ENCODE measurements at places on chromosomes 1 and 21. TPM values are rescaled to one million over a fixed set of nuclear protein-coding genes. Genes with fewer than 3 reads are reported as not detected.

The KLHDC9 gene
- total RNA-seq = 3.8 TPM

- no peak for DNase-seq
Measured at GRCh38 chr1:3690282-3691065, 38.2 kb downstream of the TP73 start.

- DNase-seq = no peak
Measured at GRCh38 chr1:157830887-157831286, 10.7 kb downstream of the CD5L start.

DNA sequence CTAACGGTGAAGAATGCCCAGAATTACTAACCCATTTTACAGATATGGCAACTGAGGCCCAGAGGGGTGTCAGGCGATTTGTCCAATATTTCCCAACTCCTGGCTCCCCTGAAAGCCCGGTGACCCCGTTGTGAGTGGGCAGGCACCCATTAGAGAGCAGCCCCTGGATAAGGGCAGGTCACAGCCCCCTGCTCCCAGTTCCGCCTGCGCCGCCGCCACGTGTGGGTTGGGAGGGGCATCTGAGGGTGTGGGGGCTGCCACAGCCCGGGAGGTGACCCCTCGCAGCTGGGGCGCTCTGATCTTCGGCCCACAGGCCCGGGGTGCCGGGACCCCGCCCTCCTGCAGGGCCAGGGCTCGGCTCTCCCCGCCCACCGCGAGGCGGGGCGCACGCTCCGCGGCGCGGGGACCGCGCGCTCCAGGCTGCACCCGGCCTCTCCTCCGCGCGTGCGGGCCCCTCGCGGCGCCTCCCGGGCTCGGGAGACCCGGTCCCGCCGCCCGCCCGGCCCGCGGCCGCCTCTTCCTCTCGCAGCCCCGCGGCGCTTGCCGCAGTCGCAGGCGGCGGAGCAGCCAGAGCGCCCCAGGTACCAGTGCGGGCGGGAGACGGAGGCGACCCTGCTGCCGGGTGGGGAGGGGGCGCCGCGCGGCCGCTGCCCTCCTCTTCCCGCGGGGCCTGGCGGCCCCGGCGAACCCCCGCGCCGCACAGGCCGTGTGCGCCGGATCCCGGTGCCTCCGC is at the start of gene HTR6:
Gene HTR6, plus strand, starts transcription at position 423 of the 733 bp plus-strand sequence. CDS start 879 bp downstream, outside the sequence.
- no peak for DNase-seq

DNA sequence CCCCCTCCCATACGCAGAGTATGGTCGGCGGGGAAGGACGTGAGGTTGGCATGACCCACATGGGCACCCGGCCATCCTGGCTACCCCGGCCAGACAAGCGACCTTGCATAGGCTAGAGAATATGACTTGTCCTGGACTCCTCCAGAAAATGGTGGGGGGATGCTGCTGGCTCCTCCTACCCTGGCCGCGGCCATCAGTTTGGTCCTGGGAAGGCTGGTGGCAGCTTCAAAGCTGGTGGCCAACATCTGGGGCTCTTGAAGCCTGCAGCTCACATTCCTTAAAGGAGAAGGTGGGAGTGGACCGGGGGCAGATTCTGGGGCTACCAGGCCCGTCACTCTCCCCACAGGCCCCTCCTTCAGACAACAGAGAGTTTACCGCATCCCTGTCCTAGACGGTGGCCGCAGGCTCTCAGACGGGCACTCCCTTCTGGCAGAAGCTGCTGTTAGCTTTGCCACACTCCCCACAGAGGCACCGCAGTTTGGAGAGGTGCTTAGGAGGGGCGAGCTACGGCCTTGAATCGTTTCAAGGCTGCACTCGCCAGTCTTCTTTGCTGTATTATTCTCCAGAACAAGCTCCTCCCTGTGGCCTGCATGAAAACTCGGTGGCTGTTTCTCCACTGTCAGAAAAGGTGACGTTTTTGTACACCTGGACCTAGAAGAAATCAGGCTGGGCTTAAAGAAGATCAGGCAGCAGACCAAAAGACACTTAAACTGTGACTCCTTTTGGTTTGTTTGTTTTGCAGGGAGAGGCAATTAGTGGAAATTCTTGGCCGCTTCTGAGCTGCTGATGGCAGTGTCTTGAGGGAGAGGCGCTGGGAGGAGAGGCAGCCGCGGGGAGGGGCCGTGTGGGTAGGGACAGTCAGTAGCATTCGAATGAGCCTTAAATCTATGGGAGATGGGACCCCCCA is 68.0 kb downstream of the RUNX3 start:
- peak; percentile 23 for DNase-seq

The NCAM2 gene
- 4.8 TPM for total RNA-seq

The SPSB1 gene
- 15.0 TPM for total RNA-seq

The SPATA46 gene
- total RNA-seq = not detected

Data from A172 (cell line).